ENCODE measurements at places on chromosomes 7 and 10.

DNA sequence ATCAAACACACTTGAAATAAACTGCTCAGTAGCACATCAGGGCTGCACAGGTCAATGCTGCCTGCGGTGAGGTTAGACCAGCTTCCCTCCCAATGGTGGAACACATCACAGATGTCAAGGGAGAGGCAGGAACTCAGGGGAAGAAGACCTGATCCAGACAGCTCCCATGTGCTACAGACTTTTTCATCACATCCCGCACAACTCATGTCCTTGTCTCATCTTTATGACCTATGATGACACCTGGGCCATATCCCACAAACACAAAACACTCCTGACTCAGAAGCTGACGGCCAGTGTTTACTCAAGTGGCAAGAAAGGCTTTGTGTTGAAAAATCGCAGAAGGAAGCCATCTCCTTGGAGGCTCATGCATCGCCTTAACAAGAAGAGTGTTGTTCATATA, 91.6 kb downstream of the HTR5A start:
- DNase-seq, result no peak

DNA sequence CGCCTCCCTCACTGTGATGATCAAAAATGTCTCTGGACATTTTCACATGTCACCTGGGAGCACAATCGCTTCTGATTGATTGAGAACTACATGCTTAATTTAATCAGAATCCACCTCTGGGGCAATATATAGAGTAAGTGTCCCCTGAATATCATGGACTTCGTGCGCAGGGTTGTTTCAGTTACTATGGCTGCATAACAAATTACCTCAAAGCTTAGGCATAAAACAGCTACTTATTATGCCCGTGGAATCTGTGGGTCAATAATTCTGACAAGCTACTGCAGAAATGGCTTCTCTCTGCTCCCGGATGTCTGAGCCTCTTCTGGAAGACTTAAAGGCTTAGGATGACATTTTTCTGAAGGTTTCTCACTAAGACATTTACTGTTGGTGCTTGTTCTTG, 334.4 kb downstream of the GPR158 start:
- no peak for DNase-seq

GRCh38 chr10:72170733-72171132, 45.1 kb upstream of the ANAPC16 start:
- DNase-seq, result no peak

- peak; percentile 17 for DNase-seq
Measured at GRCh38 chr10:29482591-29483431, 152.0 kb downstream of the SVIL start.

DNA sequence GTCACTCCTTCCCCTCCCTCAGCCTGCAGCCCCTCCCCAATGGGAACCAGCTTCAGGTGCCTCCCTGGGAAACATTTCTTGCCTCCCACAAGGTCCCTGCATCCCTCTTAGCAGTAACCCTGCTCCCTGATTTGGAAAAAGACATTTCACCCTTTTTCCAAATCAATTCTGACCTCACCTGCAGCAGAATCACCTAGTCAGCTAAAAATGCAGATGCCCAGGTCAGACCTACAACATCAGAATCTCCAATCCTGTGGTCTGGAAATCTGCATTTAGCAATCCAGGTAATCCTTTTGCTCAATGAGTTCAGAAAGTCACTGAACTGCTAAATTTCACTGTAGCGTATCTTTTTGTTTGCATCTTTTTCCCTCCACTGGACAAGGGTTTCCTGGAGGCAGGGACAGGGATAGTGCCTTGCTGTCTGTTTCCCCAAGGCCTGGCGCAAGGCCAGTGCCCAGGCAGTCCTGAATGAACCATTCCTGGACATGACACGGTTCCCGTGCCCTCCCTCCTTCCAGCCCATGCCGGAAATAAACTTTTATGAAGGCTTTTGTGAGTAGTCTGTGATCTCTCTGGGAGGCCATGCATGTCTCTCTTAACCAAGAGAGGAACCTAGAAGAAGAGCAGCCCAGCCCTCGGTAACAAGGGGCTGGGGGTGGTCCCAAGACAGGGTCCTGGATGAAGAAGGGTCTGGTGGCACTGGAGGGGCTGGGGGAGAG, 44.0 kb downstream of the COL13A1 start:
- DNase-seq, result no peak

GRCh38 chr10:36057180-36057579, 415.1 kb upstream of the FZD8 start:
- no peak for DNase-seq

DNA sequence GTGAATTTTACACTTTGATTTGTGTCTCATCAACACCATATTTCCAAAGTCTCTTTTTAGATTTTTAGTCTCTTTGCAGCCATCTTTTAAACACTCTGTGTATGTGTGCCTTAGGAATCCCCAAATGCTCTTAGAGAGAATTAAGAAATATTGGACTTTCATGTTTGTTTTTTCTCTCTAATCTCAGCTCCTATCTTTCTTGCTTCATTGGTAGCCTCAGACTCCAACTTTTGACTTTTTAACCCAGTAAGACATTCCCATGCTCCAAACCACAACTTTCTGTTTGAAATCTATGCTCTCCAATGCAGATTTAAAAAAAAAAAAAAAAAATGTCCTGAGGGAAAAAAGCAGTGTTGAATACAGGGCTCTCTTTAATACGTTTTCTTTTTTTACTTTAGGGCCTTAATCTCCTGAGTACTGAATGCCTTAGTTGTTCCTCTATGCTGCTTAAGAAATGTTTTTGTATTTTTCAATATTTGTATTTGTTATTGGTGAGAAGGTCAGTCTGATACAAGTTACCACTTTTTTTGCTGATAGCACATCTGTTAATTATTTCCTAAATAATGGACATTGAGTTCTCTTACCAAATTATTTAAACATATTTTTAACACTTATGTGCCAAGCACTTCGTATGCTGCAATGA, 489.9 kb downstream of the NXPH1 start:
- no peak for DNase-seq

GRCh38 chr10:101330631-101331225, 23.2 kb upstream of the BTRC start:
- no peak for DNase-seq

GRCh38 chr10:22894714-22895113, 33.1 kb upstream of the ARMC3 start:
- no peak for DNase-seq

DNA sequence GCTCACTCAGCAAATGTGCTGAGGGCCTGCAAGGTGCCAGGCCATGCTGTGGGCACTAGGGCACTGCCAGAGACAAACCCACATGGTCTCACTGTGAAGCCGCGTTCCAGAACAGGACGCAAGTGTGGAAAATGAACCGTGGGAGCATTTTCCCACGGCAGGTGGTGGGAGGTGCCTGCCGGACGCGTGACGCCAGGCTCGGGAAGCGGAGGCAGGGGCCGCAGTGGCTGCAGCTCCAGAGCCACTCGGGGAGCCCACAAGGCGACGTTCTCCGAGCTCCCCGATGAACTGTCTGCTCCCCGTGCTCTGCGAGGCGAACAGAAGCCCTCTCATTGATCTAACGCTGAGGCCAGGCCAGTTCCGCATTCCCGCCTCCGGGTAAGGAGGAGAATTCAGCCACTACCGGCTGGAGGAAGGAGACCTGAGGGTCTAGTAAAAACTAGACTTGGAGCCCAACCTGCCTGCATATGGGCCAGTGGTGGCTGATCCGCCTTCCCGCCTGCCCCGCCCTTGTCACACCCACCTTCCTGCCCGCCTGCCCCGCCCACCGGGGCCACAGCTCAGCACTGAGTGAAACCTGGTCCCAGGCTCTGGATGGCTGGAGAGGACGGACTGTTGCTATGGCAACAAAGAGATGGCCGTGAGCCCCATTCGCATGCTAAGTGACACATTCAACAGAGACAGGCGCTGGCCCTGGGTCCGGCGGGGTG, 13.1 kb downstream of the ADGRA1 start:
- no peak for DNase-seq

- no peak for DNase-seq
Measured at GRCh38 chr7:134936893-134937510, 49.3 kb upstream of the AGBL3 start.

- no peak for DNase-seq
Measured at GRCh38 chr10:29135337-29135736, 153.5 kb upstream of the LYZL1 start.

- peak; percentile 16 for DNase-seq
Measured at GRCh38 chr7:148264933-148265557, 325.5 kb upstream of the C7orf33 start.

DNA sequence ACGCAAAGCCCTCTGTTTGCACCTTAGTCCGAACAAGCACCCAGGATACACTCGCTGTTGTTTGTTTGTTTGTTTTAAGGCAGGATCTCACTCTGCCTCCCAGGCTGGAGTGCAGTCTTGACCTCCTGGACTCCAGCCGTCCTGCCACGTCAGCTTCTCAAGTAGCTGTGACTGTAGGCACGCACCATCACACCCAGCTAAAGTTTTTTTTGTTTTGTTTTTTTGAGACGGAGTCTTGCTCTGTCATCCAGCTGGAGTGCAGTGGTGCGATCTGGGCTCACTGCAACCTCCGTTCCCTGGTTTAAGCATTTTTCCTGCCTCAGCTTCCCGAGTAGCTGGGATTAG, 76.8 kb downstream of the CTBP2 start:
- DNase-seq, result no peak

- DNase-seq, result peak; percentile 22
Measured at GRCh38 chr10:103660364-103661197, 167.1 kb downstream of the NEURL1 start.

DNA sequence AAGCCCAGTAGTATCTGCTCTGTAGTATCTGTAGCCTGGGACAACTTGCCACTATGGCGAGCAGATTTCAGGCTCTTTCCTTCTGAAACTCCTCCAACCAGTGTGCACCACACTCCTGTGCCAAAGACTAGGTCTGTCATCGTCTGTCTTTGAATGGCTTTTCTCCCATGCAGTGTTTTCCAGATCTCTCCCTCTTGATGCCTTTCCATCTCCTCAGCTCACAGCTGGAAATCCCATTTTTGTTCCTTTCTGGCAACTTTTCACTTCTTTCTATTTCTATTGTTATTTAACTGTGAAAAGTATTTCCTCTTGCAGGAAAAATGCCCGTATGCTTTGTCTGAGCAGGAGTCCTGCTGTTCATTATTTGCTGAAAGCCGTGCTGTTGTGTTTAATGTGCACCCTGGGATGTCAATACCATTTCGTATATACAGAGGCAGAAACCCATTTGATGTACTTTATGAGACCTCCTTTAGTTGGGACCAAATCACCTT, 373.7 kb downstream of the PHTF2 start:
- no peak for DNase-seq

DNA sequence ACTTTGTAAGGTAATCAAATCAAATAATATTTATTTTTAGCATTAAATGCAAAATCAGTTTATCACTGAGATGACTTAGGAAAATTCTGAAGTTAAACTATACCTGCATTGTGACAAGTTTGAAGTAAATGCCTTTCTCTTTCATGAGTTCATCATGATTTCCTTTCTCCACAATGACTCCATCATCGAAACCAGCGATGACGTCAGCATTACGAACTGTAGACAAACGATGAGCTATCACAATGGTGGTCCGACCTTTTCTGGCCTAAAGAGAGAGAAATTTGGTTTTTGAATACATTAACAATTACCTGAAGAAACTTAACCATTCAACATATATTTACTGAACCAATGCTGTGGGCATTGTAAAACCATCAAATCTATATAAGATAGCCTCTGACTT, 54.9 kb downstream of the ABCB1 start:
- DNase-seq, result no peak

DNA sequence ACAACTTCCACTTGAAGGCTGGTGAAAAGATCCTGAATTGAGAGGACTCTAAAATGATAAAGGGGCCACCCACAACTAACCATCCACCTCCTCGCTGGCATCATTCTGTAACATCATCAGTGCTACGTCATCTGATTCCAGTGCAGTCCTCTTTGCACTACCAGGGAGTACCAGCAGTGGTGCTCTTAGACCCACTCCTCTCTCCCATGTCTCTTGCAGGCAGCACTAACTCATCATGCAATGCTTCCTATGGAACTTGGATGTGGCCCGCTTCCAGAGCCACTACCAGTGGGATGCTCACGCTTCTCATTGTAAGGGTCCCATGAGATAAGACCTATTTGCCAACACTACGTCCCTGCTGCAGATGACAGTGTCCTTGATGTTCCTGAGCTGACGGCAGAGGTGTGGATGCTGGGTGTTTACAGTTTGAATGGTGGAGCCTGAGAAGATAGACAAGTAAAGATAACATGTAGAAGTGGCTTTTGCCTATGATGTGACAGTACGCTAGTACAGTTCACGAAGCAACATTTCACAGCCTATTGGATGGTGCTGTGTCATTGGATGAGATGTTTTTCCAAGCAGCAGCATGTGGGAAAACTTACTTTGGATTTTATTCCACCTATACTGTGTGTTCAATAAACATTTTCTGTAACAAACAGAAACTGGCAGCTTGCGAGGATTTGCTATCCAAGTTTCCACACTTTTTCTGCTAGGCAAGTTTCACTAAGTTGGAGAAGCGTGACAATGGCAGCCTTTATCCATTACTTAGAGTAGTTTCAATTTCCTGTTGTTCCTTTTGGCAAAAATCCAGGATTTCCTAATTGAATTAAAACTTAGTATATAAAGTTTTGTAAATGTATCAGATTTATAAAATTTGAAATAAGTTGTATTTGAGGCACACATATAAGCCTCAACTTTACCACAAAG, 35.8 kb upstream of the COBL start:
- DNase-seq, result no peak

- no peak for DNase-seq
Measured at GRCh38 chr10:5644930-5645329, 21.5 kb downstream of the ASB13 start.

GRCh38 chr10:32139223-32140073, 83.2 kb upstream of the KIF5B start:
- DNase-seq, result no peak

- DNase-seq, result no peak
Measured at GRCh38 chr10:86753051-86753450, 3.4 kb upstream of the BMPR1A start.

- DNase-seq, result no peak
Measured at GRCh38 chr10:107739951-107740350, 575.4 kb upstream of the SORCS1 start.

- DNase-seq, result no peak
Measured at GRCh38 chr10:119849944-119850343, 22.7 kb downstream of the MCMBP start.

GRCh38 chr7:3107228-3107763, 63.6 kb upstream of the CARD11 start:
- peak; percentile 40 for DNase-seq

GRCh38 chr10:122643931-122644534, 55.6 kb downstream of the C10orf120 start:
- DNase-seq, result no peak

DNA sequence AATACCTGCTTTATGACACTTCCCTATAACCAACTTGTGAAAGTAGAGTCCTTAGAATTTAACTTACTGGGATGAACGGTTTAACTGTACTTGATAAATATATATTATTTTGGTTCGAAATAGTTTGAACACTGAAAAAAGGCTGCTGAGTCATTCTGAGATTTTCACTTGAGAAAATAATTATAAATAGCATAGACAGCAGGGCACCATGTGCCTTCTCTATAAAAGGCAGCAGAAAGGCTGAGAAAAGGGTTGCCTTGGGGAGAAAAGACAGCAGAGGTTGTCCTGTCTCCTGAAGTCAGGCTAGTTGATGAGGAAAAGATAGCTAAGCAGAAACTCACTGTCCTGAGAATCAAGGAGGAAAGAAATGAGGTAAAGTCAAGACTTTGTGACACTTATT, 92.4 kb downstream of the CTTNBP2 start:
- no peak for DNase-seq

- no peak for DNase-seq
Measured at GRCh38 chr7:106644999-106645398, 16.0 kb downstream of the CCDC71L start.

GRCh38 chr7:41403291-41403690, 299.6 kb downstream of the INHBA start:
- DNase-seq, result no peak

- no peak for DNase-seq
Measured at GRCh38 chr10:90192825-90193224, 491.4 kb downstream of the KIF20B start.
